Activated CD4-positive, alpha-beta T cell treated with anti-CD3 and anti-CD28 coated beads, Interleukin-2, amount 10 ng/mL, durations not matched to agents 7 days and 5 days (primary cell): ENCODE measurements at places on chromosomes 13 and 19.
A peak's percentile ranks its signal among the peaks of the same experiment; 100 is the strongest.

GRCh38 chr19:3274942-3275582, 50.6 kb downstream of the CELF5 start:
- H3K4me1 ChIP-seq, result peaks cover 19% of the 10 kb centered on the region
- peak overlapping the region; percentile 86 for H3K27ac ChIP-seq
- peaks cover 12% of the 10 kb centered on the region for H3K27me3 ChIP-seq
- no peaks in the 10 kb centered on the region for H3K36me3 ChIP-seq

DNA sequence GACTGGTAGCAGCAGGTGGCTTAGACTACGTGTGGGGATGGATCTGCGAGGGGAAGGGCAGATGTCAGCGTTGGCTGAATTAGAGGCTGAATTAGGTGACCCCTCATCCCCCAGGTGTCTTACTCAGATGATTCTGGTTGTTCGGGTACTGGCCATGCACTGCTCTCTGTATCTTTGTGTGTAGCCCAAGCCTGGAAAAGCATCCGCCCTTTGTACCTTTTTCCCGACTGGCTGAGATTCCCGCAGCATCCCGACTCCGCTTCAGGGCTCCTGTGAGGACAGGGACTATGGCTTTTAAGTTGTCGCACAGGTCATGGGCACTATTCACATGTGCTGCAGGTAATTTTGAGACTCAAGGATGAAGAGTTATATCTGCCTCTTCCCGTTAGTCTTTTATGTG, 7.2 kb downstream of the TFDP1 start:
- no peaks in the 10 kb centered on the region for H3K27me3 ChIP-seq
- DNase-seq, result no peak
- H3K27ac ChIP-seq, result no peak overlapping the region
- no peak overlapping the region for H3K4me3 ChIP-seq
- peaks cover 27% of the 10 kb centered on the region for H3K4me1 ChIP-seq
- peaks cover 66% of the 10 kb centered on the region for H3K36me3 ChIP-seq

DNA sequence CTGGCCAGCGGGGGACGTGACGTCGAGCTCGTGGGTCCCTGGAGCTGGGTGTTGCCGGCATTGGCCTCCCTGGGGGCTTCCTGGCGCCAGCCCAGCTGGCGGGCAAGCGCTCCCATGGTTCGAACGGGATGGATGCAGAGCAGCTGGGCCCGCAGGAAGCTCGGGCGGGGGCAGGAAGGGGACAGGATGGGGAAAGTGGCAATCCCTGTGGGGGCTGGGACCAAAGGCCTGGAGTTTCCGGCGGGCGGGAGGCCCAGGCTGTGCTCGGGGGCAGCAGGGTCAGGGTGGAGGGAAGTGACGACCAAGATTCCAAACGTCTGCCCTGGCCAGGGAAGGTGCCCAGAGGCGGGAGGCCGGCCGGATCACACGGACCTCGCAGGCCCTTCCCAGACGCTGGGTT, 19.3 kb downstream of the PALM start:
- no peaks in the 10 kb centered on the region for H3K27me3 ChIP-seq
- no peak overlapping the region for H3K27ac ChIP-seq
- peaks cover 6% of the 10 kb centered on the region for H3K4me1 ChIP-seq

DNA sequence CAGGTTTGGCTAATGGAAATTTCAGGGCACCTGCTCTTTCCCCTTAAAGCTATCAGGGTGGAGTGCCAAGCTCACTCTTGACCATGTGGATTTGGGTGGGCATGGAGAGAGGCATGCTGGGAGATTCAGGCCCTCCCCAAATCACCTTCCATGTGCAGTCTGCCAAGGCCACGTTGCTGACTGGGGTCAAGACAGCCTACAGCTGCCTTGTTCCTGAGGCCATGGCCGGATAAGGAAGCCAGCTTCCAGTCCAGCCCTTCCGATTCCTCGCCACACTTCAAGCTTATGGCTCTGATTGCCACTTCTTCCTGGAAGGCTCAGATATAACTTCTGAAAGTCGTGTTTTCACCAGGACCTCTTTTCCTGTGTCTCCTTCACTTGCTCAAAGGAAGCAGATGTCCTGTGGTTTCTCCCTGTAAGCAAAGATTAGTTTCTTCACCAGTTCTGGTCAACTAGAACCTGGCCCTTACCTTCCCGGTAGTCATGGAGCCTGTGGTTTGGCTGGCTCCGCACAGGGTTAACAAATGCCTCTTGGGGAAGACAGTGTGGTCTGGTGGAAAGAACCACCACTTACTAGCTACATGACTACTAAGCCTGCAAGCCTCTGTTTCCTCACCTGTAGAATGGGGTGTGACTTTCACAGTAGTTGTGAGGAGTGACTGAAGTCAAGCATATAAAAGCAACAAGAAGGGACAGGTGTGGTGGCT, 16.1 kb upstream of the TPT1 start:
- DNase-seq, result peak; percentile 24
- peaks cover 43% of the 10 kb centered on the region for H3K36me3 ChIP-seq
- no peaks in the 10 kb centered on the region for H3K27me3 ChIP-seq
- no peak overlapping the region for H3K4me3 ChIP-seq
- peaks cover 42% of the 10 kb centered on the region for H3K4me1 ChIP-seq
- H3K27ac ChIP-seq, result peak overlapping the region; percentile 78

DNA sequence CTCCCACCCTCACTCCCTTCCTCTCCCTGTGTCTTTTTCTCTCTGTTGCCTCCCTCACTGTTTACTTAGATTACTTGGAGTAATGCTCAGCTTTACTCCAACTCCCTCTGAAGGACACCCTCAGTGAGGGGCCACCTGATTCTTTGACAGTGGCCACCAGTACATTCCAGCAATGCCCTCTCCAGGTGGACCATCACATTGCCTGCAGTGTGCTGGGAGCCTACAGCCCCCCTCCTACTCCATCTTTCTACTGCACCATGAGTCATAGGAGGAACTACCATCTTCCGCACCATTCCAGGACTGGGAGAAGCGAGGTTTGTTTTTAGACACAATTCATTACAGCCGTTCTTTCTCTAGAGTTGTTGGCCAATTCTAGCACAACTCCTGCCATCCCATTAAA, 96.6 kb upstream of the POSTN start:
- no peak overlapping the region for H3K27ac ChIP-seq
- H3K4me3 ChIP-seq, result no peak overlapping the region
- DNase-seq, result no peak
- H3K36me3 ChIP-seq, result no peaks in the 10 kb centered on the region
- H3K27me3 ChIP-seq, result no peaks in the 10 kb centered on the region

- no peaks in the 10 kb centered on the region for H3K36me3 ChIP-seq
- DNase-seq, result no peak
- peaks cover 13% of the 10 kb centered on the region for H3K27me3 ChIP-seq
- peaks cover 10% of the 10 kb centered on the region for H3K4me1 ChIP-seq
- no peak overlapping the region for H3K27ac ChIP-seq
- H3K4me3 ChIP-seq, result no peak overlapping the region
Observed at GRCh38 chr13:20714563-20715329, 11.2 kb downstream of the IL17D start.

DNA sequence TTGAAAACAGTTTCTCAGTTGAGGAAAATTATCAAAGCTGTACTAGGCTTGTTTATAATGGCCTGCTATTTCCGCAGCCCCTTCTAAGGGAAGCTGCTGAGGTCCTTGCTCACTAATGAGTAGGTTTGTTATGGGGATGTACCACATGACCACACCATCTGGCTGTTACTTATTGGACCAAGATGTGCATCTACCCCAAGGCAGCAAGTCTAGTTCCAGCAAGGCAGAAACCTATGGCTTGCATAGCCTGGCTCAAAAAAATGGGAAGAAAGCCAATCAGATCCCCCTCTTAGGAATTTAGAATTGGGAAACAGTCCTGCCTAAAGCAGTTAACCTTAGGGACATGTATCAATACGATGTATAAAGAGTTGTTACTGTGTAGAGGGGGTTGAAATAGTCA, 186.5 kb upstream of the SPRY2 start:
- DNase-seq, result no peak
- H3K27ac ChIP-seq, result no peak overlapping the region
- H3K36me3 ChIP-seq, result no peaks in the 10 kb centered on the region
- H3K27me3 ChIP-seq, result no peaks in the 10 kb centered on the region
- no peak overlapping the region for H3K4me3 ChIP-seq

DNA sequence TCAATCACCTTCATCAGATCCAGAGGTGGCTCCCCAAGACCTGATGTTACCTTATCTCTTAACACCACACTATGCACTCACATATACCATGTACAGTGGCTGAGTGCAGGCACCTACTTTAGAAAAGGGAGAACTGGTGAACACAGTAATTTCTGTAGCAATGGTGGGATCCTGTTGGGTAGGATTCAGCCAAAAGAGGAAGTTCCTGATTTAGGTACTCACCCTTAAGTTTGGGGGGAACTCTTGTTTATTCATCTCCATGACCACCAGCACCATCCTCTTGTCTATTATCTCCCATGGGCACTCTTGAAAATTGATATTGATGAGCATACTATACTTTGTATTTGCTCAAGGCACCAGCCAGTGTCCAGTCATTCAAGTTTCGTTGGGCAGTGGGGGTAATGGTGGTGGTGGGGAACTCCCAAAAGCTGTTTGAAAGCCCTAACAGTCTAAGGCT, 324.4 kb downstream of the LMO7 start:
- H3K4me1 ChIP-seq, result no peaks in the 10 kb centered on the region
- H3K27ac ChIP-seq, result no peak overlapping the region
- no peaks in the 10 kb centered on the region for H3K27me3 ChIP-seq
- H3K36me3 ChIP-seq, result no peaks in the 10 kb centered on the region

DNA sequence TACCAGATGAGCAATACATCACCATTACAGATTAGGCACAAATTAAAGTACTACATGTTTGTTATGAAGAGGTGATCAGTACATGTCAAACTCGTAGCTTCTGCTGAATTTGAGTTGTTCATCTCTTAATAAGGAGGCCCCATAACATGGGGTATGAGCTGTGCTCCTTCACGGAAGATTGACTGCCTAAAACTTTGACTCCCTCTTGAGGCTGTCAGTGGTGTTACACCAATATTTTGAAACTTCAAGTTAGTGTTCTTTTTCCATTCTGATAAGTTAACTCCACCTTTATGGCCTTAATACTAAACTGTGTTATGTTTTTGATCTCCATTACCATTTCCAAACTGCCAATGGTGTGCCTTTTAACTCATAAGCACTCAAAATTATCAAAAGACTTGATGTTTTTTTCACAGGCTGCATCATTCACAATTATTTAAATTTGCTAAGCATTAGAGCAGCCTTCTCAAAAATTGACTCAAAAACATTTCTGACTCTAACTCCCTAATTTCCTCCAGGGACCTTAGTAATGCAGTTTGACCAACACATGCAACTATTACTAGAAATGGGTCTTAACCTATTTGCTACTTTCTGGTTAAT, 1591.5 kb downstream of the PCDH9 start:
- no peaks in the 10 kb centered on the region for H3K27me3 ChIP-seq
- no peaks in the 10 kb centered on the region for H3K36me3 ChIP-seq
- H3K27ac ChIP-seq, result no peak overlapping the region
- H3K4me1 ChIP-seq, result no peaks in the 10 kb centered on the region

DNA sequence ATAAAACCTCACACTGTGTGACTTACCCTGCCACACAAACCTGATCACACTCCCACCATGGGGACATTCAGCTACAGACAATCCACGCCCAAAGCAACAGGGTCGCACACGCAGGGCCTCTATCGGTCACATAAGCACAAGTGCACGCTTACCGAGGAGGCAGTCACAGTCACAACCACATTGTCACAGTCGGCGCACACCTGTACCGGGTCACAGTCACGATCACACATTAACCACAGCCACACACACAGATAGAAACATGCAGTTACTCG, 579 bp downstream of the ZNF566 start:
- peak overlapping the region; percentile 93 for H3K27ac ChIP-seq
- H3K36me3 ChIP-seq, result peaks cover 29% of the 10 kb centered on the region
- H3K27me3 ChIP-seq, result no peaks in the 10 kb centered on the region
- peaks cover 24% of the 10 kb centered on the region for H3K4me1 ChIP-seq
- peak overlapping the region; percentile 93 for H3K4me3 ChIP-seq

DNA sequence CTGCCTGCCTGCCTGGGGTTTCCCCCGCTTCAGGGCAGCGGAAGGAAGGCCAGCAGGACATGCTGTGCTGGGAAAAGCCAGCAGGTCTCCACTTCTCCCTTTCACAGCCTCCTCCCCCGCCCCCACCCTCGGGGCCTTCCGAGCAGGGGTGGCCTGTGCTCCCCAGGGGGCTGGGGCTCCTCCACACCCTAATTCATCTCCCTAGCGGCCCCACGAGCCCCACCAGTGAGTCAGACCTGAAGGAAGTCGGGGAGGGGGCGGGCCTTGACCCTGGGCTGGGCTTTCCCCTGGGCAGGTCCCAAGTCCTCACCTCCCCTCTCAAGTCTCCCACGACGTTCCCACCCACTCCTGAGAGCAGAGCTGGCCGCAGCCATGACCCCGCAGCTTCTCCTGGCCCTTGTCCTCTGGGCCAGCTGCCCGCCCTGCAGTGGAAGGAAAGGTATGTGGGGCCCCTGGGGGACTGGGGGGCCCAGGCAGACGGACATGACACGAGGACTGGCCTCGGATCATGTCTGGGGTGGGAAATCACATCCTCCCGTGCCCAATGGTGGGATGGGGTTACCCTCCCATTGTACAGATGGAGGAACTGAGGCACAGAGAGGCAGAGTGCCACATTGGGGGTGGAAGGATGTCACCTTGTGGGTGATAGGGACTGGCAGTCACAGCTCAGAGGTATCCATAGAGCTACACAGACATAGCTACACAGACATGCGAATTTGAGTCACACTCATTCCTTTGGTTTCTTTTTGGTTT, at the start of gene EBI3:
EBI3 (plus strand) TSS at position 345 of the 753 bp plus-strand sequence; CDS start at position 373, 28 bp downstream.
- peaks cover 2% of the 10 kb centered on the region for H3K4me1 ChIP-seq
- DNase-seq, result no peak
- peaks cover 2% of the 10 kb centered on the region for H3K27me3 ChIP-seq
- no peaks in the 10 kb centered on the region for H3K36me3 ChIP-seq
- no peak within 1 kb of the TSS for H3K4me3 ChIP-seq

DNA sequence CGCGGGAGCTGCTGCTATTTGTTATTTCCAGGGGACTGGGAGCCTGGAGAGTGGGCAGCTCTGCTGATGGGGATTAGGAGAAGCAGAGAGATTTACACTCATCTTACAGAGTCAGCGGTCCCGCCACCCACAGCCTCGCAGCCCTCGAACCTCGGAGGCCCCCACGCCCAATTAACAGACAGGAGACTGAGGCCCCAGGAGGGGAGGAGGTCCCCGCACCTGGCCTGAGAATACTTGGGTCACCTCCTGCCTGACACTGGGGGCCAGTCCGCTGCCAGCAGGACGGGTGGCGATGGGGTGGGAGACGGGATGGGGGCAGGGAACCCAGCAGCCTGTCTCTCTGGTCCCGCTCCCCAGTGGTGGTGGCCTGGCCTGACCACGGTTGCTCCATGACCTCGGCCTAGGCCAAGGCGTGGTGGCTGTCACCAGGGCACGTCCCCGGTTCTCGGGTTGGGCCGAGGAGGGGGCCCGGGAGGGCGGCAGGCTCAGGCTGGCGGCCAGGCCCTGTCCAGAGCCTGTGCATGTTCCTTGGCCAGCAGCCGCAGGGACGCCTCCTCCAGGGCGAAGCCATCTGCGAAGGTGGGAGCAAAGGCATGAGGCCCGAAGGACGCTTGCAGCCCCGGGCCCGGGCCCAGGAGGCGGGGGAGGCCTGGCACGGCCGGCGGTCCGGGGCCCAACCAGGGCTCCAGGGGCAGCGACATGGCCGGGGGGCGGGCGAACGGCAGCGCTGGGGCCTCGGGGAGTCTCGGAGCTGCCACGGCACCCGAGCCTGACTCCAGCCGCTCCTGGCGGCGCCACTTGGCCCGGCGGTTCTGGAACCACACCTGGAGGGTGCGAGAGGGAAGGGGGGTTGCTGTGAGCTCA, 1.7 kb downstream of the RAX2 start:
- peaks cover 16% of the 10 kb centered on the region for H3K36me3 ChIP-seq
- no peaks in the 10 kb centered on the region for H3K27me3 ChIP-seq
- H3K27ac ChIP-seq, result no peak overlapping the region
- no peak for DNase-seq
- peaks cover 17% of the 10 kb centered on the region for H3K4me1 ChIP-seq

- no peak for DNase-seq
- no peak overlapping the region for H3K27ac ChIP-seq
- H3K36me3 ChIP-seq, result no peaks in the 10 kb centered on the region
- H3K4me1 ChIP-seq, result no peaks in the 10 kb centered on the region
- H3K4me3 ChIP-seq, result no peak overlapping the region
Observed at GRCh38 chr13:76474356-76474755, 411.8 kb downstream of the KCTD12 start.
